A549 (cell line): ENCODE measurements at places on chromosomes 6 and 20.
A peak's percentile ranks its signal among the peaks of the same experiment; 100 is the strongest.

DNA sequence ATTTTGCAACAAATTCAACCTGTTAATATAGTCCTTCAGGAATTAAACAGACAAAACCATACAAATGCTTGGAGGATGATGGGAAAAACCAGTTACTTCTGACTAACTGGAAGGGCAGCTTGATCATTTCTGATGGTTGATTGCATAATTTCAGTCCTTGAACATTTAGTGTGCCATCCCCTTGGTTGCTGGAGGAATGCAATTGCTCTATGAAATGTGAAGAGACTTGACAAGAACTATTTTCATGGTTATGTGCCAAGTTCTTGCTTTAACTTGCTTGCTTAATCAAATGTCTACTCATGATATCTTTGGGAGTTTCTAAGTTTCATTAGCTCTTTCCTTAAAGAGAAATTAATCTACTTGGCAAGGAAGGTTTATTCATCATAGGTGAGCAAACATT is 45.2 kb downstream of the ANKEF1 start:
- DNase-seq, result no peak

- DNase-seq, result no peak
These were observed 62.4 kb downstream of the TNFRSF21 start for GRCh38 chr6:47247227-47247797.

DNA sequence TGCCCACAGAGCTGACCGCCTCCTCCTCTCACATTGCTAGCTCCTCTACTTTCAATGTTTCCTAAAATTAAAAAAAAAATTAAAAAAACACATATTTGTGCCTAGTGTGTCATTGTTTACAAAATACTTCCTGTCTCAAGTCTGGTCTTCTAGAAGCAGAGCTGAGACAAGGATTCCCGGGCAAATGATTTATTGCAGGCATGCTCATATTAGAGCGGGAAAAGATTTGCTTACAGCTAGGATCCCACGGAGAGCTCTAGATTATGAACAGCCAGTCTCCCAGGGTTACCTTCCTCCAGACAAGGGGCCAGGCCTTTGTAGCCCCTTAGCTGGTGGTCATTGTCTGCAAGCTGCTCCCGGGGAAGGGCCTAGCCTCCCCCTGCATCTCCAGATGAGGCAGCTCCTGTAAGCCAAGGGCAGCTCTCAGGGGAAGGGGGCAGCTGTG is 9.4 kb downstream of the PACSIN1 start:
- no peak for DNase-seq

- no peak for DNase-seq
These were observed 52.1 kb downstream of the CBLN4 start for GRCh38 chr20:55953201-55953600.

- peak; percentile 63 for DNase-seq
These were observed 717 bp downstream of the CSNK2A1 start for GRCh38 chr20:542777-543368.

- DNase-seq, result no peak
These were observed 18.7 kb downstream of the SRXN1 start for GRCh38 chr20:634148-634925.
